Activated naive CD8-positive, alpha-beta T cell treated with anti-CD3 and anti-CD28 coated beads for 36 hours (primary cell): ENCODE measurements at places on chromosomes 2 and 18. TPM values are rescaled to one million over a fixed set of nuclear protein-coding genes. Genes with fewer than 3 reads are reported as not detected.

Gene GAL3ST2
- total RNA-seq: not detected

Gene CYS1
- total RNA-seq: not detected

Gene PSMD14
- total RNA-seq: 91.4 TPM

Gene UGT1A3
- not detected for total RNA-seq

Gene ACYP2
- total RNA-seq: 7.5 TPM

Gene ZSCAN30
- total RNA-seq: 12.0 TPM

Gene IGFBP5
- total RNA-seq: not detected

Gene SLC40A1
- 3.0 TPM for total RNA-seq

Gene ANKRD36
- 16.8 TPM for total RNA-seq

Gene CFC1
- total RNA-seq: not detected

Gene DSC3
- 0.46 TPM for total RNA-seq

Gene FN1
- total RNA-seq: 0.29 TPM

Gene BOK
- total RNA-seq: 0.08 TPM

Gene TP53I3
- total RNA-seq: 2.3 TPM

Gene MREG
- total RNA-seq: 12.1 TPM

Gene SKA1
- 38.8 TPM for total RNA-seq

Gene MAPRE3
- total RNA-seq: 2.0 TPM

Gene DCDC2C
- not detected for total RNA-seq

Gene AMER3
- total RNA-seq: not detected

Gene EHD3
- 1.1 TPM for total RNA-seq

Gene PSD4
- total RNA-seq: 198 TPM

Gene ABCB11
- total RNA-seq: not detected

Gene CCDC68
- total RNA-seq: not detected

Gene PLA2R1
- not detected for total RNA-seq

Gene IL36B
- total RNA-seq: not detected

Gene MAP4K3
- total RNA-seq: 6.7 TPM

Gene EPAS1
- total RNA-seq: 0.78 TPM

Gene SULT1C2
- total RNA-seq: not detected
